ENCODE measurements at places on chromosomes 11 and 22.

- DNase-seq = no peak
These were observed at the start of gene ARHGAP32 for GRCh38 chr11:129192150-129192549. Gene ARHGAP32 (minus strand): TSS chr11:129192325. CDS start chr11:129192198, 127 bp downstream.

GRCh38 chr11:119680541-119681360 lies 48.2 kb downstream of the NECTIN1 start:
- no peak for DNase-seq

- DNase-seq = no peak
These were observed 402.3 kb downstream of the TBC1D22A start for GRCh38 chr22:47164514-47165337.

- no peak for DNase-seq
These were observed 15.6 kb upstream of the RDX start for GRCh38 chr11:110311783-110312579.

GRCh38 chr11:63939397-63939891 lies 642 bp downstream of the NAA40 start:
- DNase-seq = no peak

GRCh38 chr11:62433141-62433903 lies 14.5 kb downstream of the SCGB1A1 start:
- no peak for DNase-seq

- DNase-seq = no peak
These were observed 35.9 kb downstream of the RPL3 start for GRCh38 chr22:39283322-39284141.

DNA sequence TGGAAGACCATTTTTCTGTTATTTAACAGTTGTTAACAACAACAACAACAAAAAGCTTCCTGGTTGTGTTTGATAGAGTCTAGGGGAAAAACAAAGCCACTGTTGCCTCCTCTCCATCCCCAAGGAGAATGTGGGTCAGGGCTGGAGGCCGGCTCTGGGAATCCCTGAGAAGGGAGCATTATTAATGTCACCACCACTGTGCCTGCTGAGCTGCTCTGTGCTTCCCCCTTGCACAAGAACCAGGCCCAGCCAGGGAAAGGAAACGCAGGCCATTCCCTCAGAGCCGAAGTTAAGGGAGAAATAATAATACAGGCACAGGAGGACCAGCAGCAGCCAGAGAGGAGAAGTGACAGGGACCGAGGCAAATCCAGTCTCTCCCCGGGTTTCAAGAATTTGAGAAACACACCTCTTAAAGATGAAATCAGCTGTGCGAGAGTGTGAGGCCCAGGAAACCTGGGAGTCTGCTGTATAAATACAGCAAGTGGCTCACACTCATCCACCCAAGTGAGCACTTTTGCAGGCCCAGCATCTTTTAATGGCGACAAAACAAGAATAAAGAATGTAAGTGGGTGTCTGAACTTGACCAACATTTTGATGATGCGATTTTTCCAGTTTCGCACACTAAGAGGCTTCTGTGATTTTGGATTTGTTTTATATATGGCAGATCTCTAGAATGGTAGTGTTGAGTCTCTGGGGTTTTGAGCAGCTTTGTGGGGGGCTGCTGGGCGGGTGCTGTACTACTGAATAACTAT lies 539.2 kb downstream of the NTM start:
- no peak for DNase-seq

GRCh38 chr11:35038211-35038928 lies 100.6 kb upstream of the CD44 start:
- no peak for DNase-seq

DNA sequence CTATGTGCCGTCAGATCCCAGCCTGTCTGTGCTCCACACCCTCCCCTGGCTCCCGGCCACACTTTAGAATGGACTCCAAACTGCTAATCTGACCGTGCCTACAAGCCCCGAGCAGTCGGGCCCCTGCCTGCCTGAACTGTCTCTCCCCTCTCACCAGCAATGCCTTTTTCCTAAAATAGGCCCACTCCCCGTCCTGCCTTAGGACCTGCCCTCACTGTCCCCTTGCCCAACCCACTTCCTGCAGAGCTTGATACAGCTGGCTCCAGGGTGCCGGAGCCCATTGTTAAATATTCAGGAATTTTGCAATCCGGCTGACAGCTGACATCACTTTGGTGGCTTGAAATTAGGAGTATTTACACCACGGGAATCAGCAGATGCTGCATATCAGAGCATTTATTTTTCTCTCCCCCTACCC lies 21.4 kb downstream of the MN1 start:
- no peak for DNase-seq

DNA sequence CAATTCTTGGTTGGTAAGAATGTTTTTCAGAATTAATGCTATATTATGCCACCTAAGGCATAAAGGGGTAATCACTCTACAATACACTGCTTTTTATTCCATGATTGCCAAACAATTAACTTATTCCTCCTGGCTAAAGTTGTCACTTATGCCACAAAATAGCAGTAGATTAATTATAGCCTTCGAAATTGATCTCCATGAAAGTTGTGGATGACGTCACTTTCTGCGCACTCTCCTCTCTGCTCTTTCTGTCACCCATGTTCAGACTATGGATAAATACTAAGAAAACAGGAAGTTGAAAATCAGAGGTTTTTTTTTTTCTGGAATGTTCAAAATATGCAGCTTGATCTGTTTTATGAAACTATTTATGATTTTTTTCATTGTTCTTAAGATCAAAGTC lies 790.1 kb upstream of the CNTN5 start:
- DNase-seq = no peak

DNA sequence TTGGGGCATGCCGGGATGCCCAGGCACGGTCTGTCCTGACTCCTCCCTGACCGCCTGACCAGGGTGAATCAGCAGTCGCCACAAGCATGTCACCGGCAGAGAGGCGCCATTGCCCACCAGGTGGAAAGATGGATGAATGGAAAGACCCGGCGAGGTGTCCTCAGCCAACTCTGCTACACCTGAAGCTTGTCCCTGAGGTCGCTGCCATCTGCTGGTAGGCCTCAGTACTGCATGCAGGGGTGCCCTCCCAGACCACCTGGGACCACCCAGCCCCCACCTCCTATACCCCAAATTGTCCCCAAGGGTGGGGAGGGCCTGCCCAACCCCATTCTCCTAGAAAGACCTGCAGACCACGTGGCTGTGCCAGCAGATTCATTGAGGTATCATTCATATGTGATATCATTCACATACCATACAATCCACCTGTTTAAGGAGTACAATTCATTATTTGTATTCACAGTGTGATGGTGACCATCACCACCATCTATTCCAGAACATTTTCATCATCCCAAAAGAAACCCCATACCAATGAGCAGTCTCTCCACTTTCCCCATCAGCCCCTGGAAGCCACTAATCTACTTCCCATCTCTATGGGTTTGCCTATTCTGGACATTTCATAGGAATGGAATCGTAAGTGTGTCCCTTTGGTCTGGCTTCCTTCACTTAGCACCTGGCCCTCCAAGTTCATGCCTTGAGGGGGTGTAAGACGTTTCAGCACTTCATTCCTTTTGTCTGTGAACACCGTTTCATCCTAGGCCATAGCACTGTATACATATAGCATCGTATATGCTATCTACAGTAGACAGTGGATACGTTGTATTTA lies 17.5 kb downstream of the FGF3 start:
- no peak for DNase-seq

DNA sequence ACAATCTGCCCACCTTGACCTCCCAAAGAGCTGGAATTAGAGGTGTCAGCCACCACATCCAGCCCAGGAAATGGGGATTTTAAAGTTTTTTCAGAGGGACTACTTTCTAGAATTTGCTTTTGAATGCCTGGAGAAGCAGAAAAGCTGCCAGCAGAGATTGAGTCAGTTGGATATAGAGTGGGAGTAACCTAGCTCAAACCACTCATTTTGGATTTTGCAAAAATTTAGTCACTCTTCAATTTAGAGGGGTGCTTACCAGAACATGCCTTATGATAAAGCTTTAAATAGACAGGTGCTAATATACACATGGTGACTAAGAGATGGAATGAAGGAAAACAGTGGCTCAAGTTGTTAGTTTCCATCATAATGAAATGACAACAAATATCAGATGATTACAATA lies 26.5 kb upstream of the PSMA1 start:
- no peak for DNase-seq

DNA sequence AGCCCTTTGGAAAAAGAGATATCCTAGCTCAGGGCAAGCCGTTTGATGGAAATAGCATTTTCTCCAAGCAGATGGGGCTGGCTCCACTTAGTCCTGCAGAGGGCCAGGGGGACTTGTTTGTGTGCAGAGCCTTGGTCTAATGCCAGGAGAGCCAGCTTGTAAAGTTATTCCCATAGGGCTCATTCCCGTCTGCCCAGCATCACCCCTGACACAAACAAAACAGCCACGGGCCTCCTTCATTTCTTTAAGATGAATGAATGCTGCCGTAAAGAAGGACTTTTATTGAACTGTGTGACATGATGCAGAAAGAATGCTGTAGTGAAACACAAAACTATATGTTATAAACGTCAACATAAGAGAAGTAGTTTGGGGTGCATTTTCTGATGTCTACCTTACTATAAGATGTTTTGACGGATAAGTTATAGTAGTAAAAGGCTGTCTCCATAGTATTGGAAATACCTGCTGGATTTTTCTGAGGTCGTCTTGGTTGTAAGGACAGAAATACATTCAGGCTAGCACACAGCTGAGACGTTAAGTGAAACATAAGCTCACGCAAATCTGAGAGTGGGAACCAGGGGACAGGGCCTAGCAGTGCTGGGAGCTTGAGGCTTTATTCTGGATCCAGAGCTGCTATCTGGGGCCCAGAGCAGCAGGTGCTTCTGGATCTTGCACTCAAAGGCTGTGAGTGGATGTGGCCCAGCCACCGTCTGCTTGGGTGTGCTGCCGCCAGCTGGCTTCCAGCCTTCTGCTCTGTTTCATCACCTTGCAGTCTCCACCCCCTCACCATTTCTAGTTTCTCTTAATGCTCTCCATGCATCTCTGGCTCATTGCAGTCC lies 53.3 kb downstream of the NCAM1 start:
- DNase-seq = no peak

DNA sequence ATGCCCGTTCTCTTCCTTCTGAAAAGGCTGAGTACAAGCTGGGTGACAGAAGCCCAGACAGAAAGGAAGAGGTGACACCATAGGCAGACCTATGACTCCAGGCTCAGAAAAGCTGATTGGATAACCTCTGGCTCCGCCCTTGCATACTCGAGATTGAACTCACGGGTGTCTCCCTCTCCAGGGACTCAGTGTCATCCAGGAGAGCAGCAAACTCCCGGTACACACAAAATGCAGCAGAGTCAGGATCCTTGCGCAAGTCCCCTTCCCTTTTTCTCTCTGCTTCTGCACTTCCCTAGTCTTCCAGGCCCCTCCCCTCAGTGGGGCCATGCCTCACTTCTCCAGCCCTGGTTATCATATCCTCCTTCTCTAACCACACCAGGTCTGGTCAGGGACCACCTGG lies 9.8 kb downstream of the SCN4B start:
- no peak for DNase-seq

DNA sequence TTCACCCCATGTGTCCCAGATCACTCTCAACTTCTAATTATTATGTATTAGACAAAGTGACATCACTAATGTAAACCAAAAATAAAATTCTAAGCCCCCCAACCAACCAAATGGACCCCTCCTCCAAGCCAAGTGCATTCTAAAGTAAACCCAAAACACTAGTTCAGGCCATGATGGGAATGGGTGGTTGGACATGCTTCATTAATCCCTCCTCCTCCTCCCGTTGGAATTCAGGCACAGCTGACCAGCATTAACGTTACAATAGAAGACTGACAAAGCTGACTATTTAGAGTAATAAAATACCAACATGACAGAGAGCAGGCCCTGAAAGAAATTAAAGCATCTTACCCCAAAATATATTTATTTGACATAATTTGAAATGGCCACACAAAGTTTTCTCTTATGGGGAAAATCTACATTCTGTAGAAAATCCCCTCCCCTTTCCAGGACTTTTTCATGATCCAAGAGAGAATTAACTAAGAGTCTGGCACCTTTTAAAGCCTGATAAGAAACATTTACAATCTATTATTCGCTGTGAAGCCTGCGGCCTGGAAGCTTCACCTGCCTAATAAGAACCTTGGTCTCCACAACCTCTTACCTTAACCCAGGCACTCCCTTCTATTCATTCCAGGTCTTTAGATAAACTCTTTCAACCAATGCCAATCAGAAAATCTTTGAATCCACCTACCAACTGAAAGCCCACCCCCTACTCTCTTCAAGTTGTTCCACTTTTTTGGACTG lies 948.5 kb upstream of the CCDC90B start:
- DNase-seq = no peak

DNA sequence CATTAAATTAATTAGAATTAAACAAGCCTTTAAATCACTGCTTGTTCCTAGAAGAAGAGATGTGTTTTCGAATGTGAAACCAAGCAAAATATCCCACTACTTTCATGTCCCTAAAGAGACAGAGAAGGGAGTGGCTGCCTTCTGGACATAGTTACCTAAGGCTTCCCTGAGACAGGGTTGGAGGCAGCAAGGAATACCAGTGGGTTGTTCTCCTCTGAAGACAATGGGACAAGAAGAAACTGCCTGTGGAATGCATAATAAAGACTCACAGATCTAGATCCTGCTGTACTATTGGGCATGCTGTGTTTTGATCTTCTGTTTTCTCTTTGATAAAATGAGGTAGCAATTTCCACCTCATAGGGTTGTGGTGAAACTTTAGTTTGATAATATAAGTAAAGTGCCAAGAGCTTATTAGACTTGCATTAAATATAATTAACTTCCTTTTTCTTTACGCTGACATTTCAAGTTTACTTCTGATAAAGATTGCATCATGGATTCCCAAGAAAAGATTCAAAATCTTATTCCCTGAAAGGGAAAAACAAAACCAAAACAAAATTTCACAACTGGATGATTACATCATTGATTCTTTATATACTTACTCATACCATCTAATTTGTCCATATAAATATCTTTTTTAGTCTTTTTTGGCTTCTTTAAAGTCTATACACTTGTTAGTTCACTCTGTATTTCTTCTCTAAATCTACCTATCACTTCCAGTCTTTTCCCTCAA lies 621.3 kb downstream of the ETS1 start:
- DNase-seq = no peak
